Naive B cell (primary cell): ENCODE measurements at places on chromosomes 12 and 14.

GRCh38 chr14:104985675-104986486 is at the start of gene CLBA1:
Gene CLBA1, plus strand, starts transcription at chr14:104985788. Its CDS starts 644 bp downstream, at chr14:104986432.
- DNase-seq: peak; percentile 90

DNA sequence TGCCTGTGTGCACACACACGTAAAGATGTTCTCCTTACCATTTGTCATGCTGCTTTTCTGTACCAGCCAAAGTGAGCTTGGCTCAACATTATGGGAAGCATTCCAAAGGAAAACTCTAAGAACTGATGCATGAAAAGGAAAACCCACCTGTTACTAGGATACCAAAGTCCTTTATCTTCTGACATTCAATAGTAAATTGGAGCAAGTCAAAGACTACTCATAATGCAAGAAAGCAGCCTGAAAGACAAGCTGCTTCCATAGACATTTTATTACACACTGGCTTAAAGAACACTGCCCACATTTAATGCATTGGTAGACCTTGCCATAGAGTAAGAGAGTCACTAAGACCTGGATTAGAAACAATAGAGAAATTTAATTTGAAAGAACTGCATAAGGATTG is 159.0 kb downstream of the LRIG3 start:
- DNase-seq: no peak

GRCh38 chr12:96227365-96228106 is 33.4 kb downstream of the ELK3 start:
- no peak for DNase-seq

DNA sequence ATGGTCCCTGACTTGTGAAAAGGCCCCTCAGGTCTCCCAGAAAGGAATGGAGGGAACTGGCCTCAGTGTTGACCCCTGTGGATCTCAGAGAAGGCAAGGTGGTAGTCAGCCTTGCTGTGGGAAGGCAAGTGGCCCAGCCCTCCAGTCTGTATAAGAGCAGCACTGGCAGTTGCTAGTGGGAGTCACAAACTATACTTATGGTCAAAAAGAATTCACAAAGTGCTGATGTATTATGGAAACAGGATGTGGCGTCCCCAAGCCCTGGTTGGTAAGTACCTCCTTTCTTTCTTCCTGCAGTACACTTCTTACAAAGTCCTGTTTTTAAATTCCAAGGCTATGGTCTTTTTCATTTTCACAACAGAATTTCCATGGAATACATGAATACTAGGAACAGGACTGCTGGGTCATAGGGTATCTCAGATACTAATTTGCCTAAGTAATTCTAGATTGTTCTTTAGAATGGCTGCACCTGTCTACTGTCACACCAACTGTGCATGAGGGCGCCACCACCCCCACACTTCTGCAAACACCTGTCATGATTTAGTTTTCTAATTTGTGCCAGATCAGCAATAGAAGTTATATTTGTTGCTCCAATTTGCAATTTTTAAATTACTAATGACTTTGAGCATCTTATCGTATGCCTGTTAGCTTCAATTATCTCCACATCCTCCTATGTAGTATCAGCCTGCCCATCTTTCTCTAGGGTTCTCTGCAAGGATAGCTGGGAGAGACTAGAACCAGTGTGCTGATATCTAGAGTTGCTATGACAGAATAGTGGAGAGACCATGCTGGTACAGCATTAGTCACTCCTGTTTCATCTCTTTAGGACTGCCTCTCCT is 40.7 kb upstream of the TMEM263 start:
- no peak for DNase-seq

DNA sequence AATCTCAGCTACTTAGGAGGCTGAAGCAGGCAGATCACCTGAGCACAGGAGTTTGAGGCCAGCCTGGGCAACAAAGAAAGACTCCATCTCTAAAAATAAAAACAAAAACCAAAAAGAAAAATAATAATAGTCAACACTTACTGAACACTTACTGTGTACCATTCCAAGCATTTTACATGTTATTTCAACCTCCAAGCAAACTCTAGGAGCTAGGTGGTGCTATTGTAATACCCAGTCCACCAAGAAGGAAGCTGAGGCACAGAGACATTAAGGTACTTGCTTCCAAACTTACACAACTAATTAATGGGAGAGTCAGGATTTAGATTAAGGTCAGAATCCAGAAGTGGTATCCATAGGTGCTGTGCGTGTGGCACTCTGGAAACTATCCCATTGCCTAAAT is 13.7 kb upstream of the OR6J1 start:
- DNase-seq: no peak

- DNase-seq: peak; percentile 0
Observed at GRCh38 chr14:105854600-105855245, 328.3 kb downstream of the TMEM121 start.

GRCh38 chr12:108567406-108568337 is 5.3 kb downstream of the ISCU start:
- DNase-seq: no peak

- DNase-seq: no peak
Observed at GRCh38 chr12:104737791-104738301, 220.2 kb downstream of the SLC41A2 start.

DNA sequence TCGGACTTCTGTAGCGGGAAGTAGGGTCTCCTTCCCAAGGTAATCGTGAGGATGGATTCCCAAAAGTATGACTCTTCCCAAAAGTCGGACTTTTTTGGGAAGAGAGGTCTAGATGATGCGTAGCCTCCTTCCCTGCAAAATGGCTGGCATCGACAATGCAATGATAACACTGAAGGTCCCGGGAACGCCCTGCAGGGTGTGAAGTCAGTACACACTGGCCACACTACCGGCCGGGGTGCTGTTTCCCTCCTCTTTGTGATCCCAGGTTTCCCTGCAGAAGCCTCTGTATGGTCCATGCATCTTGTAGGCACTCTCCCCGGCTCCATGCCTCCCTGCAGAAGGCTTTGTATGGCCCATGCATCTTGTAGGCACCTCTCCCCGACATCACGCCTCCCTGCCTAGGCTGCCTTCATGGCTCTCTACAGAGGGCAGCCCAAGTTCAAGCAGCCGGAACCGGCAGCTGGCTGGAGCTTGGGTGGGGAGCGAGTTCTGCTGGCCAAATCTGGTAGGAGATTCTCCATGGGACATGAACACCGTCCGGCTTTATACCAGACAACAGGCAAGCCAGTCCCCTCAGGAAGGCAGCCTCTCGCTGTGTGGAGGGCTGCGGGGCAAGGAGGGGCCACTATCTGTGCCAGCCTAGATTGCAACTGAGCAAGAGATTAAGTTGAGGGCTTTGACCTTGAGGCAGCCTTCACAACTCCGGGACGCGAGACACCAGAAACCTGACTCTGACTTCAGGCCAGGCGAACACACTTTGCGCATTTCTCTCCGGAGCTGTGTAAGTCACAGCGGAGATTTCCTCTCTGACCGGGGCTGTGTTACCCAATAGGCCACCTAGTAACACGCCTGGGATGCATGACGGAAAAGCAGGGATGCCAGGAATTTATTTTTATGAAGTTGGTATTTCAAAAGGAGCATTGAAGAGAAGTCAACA is 23.5 kb downstream of the FZD10 start:
- no peak for DNase-seq

DNA sequence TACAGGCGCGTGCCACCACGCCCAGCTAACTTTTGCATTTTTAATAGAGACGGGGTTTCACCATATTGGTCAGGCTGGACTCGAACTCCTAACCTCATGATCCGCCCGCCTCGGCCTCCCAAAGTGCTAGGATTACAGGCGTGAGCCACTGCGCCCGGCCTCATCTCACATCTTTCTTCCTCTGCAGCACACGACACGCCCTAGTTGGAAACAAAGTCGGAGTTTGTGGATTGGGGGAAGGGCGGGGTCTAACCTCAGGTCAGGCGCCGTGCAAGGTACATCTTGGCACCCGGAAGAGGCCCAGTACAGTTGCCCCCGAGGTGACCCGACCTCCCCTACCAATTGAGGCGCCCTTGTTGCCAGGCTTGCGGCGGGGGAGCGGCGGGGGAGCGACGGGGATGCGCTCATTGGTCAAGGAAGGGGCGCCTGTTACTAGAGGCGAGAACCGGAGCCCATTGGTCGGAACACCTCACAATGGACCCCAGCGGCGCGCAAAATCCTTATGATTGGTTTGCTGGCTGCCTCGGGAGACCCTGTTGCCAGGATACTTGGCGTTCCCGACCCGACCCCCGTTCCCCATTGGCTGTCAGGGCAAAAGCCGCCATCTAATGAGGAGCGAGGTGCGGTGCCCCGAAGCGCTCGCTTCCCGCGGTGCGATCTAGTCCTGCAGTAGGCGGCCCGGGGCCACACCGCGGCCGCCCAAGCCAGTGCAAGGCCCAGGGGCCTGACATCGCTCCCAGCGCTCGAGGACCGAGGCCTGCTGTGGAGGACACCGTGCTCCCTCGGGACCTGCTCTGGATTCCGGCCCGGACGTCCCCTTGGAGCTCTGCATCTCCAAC is at the start of gene REC8:
REC8 (plus strand) TSS at position 659 of the 839 bp plus-strand sequence. CDS start 473 bp downstream, outside the sequence.
- DNase-seq: peak; percentile 85

DNA sequence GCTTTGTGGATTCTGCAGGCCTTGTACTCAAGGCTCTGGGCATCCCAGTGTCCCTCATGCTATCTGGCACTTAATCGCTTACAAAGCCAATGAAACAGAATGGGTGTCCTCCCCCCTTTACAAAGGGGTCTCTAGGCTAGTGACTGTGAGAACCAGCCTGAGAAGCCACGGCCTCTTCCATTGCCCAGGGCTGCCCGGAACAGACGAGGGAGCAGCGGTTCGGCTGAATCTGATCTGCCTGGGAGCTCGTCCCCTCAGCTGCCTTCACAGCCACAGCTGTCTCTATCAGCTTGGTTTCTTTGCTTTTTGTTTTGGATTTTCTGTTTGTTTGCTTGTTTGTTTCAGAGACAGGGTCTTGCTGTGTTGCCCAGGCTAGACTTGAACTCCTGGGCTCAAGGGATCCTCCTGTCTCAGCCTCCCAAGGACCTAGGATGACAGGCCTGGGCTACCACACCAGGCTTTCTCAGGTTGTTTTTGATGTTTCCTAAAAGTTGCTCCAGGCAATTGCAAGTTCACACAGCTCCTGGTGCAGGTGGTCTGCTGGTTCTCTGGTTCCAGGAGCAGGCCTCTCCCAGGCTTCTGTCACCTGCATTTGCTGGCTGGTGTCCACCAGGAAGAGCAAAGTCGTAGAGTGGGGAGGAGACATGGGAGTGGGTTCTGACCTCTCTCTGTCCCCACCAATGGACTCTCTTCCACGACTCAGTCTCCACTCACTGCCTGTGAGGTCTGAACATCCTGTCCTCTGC is 10.9 kb upstream of the RIN3 start:
- DNase-seq: no peak

DNA sequence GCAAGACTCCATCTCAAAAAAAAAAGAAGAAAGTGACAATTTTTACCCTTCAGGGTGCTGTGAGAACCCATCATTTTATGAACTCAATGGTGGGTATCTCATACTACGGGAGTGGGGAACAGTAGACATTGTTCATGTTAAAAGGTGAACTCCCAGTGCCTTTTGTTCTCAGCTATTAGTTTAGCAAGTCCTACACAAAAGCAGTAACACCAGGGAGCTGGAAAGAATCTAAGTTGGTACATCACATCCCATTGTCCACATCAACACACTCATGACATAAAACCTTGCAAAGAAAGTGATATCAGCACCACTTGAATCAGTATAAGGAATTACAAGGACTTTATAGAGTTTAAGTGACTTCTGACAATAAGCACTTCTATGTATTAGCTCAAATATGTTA is 47.4 kb upstream of the ABCC9 start:
- DNase-seq: no peak

DNA sequence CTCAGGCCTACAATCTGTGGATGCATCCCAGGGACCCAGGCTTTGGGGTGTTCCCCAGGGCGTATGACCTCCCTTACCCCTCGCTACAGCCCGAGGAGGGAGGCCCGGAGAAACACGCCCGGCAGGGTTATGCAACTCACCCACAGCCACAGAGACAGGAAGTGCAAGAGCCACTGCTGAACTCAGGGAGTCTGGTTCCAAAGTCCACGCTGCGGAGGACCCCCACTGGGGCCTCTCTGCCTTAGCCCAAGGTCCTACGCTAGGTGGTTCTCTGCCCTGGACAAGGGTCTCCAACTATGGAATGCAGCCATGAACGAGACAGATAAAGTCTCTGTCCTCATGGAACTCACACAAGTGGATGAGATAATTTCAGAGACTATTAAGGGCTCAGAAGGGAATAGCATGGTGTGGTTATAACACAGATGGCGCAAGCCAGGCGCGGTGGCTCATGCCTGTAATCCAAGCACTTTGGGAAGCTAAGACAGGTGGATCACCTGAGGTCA is 11.3 kb downstream of the SCARB1 start:
- DNase-seq: no peak

DNA sequence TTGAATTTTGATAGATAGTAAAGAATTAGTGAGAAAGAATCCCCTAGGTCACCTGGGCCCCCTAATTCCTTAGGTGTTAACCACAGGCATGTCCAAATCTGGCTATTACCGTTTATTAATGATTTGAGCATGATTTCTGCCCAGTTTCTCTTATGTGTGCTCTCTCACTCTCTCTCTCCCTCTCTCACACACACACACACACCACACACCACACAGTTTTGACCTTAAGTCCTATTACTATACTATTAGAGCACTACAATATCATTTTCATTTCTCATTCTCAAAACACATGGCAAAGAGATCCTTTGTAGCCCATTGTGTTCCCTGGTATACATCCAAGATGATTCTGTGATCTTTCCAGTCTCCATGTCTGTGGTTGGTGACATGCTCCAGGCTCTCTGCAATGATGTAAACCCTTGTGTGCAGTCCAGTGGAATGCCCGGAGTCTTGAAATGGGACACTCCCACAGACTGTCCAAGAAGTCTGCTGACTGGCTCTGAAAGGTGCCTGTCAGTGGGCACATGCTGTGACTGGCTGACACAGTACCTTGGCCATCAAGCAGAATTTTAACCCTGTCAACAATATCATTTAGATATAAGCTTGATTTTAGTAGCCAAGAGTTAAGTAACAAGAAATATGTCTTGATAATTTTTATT is 96.2 kb downstream of the FIGNL2 start:
- no peak for DNase-seq

DNA sequence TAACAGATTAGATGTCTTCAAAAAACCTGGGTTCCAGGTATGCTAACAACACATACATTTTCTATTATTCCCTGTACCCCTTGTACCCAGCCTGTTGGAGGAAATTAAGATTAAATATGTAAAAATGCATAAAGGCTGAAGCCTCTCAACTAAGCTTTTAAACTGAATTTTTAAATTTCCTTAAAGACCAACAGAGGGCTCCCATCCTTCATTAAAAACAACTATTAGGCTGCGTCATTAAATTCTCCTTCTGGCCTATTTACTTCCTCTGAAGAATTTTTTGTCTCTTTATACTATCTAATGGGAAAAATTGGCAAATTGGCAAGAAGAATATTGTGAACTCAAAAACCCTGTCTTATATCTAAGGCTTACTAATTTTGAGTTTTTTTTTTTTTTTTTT is 21.8 kb downstream of the SENP1 start:
- DNase-seq: no peak

- peak; percentile 62 for DNase-seq
Observed at GRCh38 chr12:113136128-113136989, 798 bp upstream of the RASAL1 start.

DNA sequence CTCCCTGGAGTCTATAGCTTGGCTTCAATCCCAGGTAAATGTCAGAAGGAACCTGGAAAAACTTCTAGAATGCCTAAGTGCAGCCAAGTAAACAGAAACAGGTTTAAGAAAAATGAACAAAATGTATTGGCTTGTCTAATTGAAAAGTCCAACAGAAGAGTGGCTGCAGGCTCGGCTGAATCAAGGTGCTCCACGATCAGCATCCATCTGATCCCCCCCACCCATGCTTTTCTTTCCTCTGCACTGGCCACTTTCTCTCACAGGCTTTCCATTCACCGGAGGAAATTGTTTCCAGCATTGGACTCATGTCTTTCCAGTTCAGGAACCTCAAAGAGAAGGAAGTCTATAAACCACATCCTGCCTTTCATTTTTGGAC is 42.0 kb upstream of the C14orf180 start:
- DNase-seq: no peak
